Neural progenitor cell (in vitro differentiated cells): ENCODE measurements at places on chromosomes 6 and 20. TPM values are rescaled to one million over a fixed set of nuclear protein-coding genes. Genes with fewer than 3 reads are reported as not detected.

COL9A3 gene
- total RNA-seq, result 10.5 and 34.8 TPM in 2 replicates

PPP1R16B gene
- total RNA-seq, result 0.95 and 1.6 TPM in 2 replicates

GPX5 gene
- total RNA-seq, result not detected in 2 replicates

TOX2 gene
- total RNA-seq, result 1.8 TPM in 1 of 2 replicates, not detected in the other

FKBP1A gene
- 128 and 135 TPM in 2 replicates for total RNA-seq

KIF6 gene
- 0.59 and 2.7 TPM in 2 replicates for total RNA-seq

ULBP3 gene
- total RNA-seq, result 3.9 and 7.1 TPM in 2 replicates

B3GALT4 gene
- 1.1 and 2.1 TPM in 2 replicates for total RNA-seq

WFDC2 gene
- 2.7 and 5.8 TPM in 2 replicates for total RNA-seq

ANKRD66 gene
- total RNA-seq, result not detected in 2 replicates

- DNase-seq, result peak; percentile 27
Observed at GRCh38 chr6:47016261-47016660, 25.9 kb downstream of the ADGRF1 start.

DNA sequence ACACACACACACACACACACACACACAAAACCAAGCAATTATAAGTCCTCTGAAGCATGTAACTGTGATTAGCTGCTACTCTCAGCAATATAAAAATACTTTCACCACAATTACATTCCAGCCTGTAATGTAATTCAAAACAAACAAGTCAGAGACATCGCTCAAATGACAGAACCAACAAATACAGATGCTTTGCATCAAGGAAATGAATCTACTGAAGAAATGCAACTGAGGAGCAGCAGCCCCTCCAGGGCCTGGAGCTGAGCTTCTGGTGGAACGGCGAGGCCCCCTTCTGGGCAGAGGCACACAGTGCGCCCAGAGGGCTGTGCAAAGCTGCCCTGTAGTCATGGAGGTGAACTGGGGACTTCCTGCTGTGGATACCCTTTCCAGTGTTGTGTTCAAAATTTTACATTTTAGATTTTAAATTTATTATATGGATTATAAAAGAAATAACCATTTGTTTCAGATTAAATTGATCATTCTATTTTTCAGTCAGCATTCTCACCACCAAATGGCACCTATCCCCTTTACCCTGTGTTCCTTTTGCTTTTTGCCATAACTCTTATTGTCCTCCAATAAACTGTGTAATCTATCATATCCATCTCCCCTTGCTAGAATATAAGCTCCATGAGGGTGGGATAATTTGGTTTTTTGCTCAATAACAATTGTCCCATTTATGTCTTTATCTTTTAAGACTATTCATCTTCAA is 23.2 kb downstream of the ADAT2 start:
- peak; percentile 88 for DNase-seq

GRCh38 chr6:39029156-39030011 is 19.2 kb upstream of the GLP1R start:
- peak; percentile 61 for DNase-seq

DNA sequence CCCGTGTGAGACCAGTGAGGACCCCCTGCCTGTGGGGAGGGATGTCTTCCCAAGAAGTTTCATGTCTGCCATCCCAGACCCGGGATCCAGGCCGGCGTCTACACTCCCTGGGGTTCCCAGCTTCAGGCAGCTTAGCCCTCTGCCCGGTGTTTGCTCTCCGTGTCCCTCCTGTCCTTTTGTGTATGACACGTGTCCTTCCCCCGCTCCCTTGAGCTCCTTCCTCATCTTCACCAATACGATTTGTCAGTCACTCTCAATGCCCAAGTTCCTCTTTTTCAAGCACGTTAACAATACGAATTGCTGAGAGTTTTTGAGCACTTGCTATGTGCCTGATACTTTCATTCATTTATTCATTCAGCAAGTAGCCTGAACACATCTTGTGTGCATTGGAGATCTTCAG is 115.6 kb upstream of the PTPN1 start:
- DNase-seq, result no peak

GRCh38 chr20:32391003-32391402 is 32.9 kb downstream of the ASXL1 start:
- DNase-seq, result no peak

- DNase-seq, result no peak
Observed at GRCh38 chr6:129521946-129522345, 188.0 kb downstream of the ARHGAP18 start.

DNA sequence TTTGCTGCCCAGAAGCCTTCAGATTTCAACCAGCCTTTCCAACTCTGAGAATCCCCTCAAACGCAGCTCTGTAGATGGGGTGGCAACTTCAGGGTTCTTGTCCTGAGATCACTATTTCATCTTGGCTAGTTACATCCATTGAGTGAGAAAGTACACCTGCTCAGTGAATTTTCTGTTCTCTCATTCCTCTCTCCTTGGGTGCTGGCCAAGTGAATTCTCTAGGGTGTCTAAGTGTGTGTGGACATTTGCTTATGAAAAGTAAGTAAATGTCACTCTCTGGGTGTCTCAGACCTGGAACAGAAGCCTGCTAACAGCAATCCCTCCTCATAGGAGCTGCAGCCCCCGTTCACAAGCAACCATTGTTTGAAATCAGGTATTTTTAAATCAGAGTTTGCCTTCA is 3.8 kb downstream of the RIN2 start:
- no peak for DNase-seq

GRCh38 chr20:1415667-1416468 is 23.0 kb upstream of the FKBP1A start:
- no peak for DNase-seq

- no peak for DNase-seq
Observed at GRCh38 chr6:142478117-142478516, 176.3 kb downstream of the ADGRG6 start.

GRCh38 chr6:34201455-34202107 is 35.1 kb upstream of the HMGA1 start:
- DNase-seq, result no peak

GRCh38 chr6:130211691-130212090 is 11.1 kb downstream of the SAMD3 start:
- no peak for DNase-seq

- DNase-seq, result peak; percentile 59
Observed at GRCh38 chr6:34531580-34532201, 24.4 kb downstream of the SPDEF start.

GRCh38 chr20:62776692-62777527 is 19.4 kb upstream of the MRGBP start:
- no peak for DNase-seq

DNA sequence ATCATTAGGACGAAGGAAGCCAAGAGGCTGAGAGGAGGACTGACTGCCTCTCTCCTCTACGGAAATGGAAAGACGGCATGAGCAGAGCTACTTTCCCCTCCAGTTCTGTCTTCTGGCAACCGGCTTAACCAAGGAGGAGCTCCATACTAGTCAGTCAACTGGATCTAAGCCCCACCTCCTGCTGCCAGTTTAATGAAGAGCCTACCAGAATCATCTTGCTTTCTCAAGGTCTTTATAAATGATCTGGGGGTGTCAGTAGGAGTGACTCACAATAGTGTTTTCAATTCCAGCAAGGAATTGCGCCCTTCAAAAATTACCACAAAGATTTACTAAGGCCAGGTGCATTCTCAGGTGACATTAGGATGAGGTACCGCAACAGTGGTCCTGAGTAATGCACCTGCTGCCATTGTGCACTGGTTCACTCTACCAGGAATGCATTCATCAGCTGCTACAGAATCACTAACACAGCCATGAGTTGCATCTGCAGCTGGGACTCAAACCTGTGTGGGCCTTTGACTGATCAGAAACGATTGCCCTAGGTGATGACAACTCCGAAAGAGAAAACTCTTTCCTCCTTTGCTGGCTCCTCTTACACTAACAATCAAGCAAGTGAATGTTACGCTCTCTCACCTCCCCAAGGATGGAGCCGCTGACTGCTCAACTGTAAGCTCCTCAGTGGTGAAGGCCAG is 2.8 kb downstream of the UQCC2 start:
- DNase-seq, result no peak

DNA sequence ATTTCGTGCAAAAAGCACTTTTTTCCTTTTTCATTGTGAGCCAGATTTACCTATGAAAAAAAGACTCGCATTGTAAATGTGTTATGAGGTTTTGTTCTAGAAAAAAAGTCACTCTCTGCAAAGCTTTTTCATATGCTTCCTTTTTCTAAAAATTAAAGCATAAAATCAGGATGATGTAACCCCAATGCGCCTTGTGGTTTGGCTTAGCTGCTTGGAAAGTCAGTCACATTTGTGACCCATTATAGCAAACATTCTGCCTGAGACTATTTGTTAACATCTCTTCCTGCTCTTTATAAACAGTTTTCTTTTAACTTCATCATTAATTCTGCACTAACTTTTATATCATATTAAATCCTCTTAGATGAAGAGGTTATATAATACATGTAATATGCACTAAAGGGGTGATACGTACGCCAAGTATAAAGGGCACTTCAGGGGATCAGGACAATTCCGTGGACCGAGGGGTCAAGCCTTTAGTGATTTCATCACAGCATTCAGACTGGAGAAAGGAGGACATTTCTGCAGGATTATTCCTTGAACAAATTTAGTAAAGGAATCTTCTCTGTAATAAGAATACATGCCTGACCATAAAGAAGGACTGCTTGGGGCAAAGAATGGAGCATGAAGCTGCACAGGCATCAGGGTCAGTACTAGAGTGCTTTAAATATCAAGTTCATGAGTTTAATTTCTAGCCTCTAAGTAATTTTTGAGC is 48.1 kb upstream of the SMLR1 start:
- no peak for DNase-seq

DNA sequence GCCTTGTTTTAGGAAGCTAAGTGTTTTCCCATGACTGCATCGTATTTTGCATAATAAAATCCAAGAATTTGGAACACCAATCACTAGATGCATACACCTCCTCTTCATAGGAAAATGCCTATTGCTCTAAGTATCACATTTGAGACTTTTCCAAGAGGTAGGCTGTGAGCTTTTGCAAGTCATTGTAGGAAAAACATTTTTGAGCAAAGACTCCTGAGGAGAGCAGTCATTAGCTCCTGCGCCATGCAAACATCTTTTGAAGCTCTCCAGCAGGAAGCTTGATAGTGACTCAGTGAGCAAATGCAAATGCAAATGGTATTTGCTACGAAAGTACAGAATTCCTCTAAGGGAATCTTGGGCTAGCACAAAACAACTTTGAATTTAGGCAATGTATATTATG is 750.4 kb downstream of the QKI start:
- DNase-seq, result no peak

DNA sequence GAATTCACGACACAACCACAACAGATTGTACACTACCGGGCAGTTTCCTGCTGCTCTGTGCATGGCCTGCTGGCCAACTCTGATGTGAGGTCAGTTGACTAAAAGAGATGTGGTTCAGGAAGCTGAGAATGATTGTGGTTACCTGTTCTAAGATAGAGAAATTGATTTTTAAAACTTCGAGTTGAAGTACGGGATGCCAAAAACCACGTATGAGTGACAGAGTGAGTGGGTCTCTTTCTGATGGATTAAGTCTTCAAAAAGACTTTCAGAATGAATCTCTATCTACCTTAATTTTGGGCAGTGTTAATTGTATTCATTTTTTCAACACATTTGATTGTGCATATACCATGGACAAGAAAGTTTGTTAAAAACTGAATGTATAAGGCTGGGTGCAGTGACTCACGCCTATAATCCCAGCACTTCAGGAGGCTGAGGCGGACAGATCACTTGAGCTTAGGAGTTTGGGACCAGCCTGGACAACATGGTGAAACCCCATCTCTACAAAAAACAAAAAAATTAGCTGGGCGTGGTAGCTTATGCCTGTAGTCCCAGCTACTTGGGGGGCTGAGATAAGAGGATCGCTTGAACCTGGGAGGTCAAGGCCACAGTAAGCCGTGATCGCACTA is 121.2 kb downstream of the SGK1 start:
- DNase-seq, result no peak

GRCh38 chr20:63785691-63786131 is 45.4 kb downstream of the ZBTB46 start:
- DNase-seq, result peak; percentile 46

DNA sequence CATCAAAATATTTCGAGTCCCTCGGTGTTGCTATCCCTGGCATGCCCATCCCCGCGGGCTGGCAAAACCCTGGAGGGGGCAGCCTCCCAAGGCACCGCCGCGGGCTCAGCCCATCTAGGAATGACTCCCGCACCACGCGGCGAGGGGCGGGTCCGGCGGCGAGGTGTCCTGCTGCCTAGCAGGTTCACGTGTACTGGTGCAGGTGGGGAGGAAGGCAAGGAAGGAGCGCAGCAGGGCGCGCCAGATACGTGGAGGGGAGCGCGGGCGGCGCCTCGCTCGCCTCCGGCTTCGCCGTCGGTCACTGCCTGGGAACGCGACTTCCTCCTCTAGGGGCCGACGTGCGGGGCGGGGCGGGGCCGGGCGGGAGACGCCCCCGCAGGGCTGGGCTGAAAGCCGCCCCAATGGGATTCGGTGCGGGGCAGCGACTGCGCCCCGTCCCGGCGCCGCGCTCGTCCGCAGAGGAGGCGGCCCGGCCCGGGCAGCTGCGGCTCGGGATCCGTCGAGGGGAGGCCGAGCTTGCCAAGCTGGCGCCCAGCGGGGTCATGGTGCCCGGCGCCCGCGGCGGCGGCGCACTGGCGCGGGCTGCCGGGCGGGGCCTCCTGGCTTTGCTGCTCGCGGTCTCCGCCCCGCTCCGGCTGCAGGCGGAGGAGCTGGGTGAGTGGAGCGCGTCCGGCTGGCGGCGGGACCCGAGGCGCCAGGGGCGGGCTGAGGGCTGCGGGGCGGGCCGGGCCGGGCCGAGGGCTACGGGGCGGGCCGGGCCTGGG is at the start of gene DCBLD1:
Gene DCBLD1 (plus strand): TSS at position 435 of the 764 bp plus-strand sequence. CDS start 108 bp downstream, at position 543.
- peak; percentile 88 for DNase-seq

DNA sequence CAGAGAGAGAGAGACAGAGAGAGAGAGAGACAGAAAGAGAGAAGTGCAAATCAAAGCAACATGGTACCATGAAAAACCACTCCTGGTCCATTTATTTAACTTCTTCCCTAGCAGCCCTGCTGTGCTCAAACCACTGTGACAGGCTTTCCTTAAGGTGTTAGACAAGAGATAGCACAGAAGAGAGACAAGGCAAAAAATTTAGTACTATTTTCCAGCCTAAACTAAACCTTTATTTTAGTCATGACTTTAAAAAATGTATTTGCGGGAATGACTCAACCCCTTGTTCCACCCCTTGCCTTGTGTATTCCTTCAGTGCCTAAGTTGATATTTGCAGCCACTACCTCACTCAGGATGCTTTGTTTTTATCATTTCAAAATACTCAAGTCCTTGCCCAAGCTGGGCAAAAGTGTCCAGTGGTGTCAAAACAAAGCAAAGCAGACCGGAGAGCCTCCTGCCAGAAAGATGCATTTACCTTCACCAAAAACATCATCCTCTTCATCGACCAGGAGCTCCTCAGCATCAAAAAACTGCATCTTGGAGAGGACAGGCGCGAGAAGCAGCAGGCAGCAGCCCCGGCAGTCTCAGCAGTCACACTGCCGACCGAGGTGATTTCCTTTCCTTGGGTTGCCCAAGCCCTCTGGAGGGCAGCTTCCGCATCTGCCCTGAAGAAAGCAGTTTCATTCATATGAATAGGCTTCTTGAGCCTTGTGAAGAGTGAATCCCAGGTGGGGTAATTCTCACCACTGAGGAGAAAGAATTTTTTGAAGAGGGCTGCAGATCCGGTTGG is at the start of gene RIPOR2:
Gene RIPOR2 (minus strand): TSS at position 595 of the 787 bp plus-strand sequence. CDS start 62 bp downstream, at position 533.
- DNase-seq, result peak; percentile 67
